ENCODE measurements at places on chromosomes 13 and 19.

DNA sequence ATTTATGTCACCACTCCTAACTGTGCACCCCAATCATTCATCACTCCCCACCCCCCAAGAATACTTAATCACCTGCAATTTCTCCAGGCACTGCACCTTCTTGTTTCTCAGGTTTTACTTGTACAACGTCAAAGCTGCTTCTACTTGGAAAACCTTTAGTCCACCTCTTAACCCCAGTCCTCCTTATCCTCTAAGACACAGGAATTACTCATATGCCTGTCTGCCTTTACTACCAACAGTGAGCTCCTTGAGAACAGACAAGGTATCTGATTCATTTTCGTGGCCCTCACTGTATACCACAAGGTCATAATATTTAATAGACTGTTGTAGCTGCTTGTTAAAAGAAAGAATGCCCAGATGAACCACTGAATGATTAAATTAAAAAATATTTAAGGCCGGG lies 21.0 kb upstream of the NDFIP2 start:
- DNase-seq = no peak

GRCh38 chr13:39451860-39452301 lies 151.1 kb downstream of the LHFPL6 start:
- no peak for DNase-seq

DNA sequence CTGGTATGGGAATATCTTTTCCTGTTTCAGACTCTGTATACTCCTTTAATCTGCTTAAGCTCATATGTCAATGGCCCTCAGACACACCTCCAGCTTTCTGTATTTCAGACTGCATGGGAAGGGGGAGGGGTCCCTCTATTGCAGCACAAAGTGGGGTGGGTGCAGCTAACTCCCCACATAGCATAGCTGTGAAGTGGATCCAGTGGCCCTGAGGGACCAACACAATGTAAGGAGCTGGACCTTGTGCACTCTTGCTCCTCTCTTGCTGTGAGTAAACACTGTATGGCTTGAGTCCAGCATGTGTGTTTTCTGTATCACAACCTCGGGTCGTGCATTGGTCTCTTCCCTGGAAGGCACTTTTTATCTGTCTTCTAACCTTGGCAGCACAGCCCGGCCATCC lies 669.9 kb downstream of the PCDH9 start:
- DNase-seq = no peak

DNA sequence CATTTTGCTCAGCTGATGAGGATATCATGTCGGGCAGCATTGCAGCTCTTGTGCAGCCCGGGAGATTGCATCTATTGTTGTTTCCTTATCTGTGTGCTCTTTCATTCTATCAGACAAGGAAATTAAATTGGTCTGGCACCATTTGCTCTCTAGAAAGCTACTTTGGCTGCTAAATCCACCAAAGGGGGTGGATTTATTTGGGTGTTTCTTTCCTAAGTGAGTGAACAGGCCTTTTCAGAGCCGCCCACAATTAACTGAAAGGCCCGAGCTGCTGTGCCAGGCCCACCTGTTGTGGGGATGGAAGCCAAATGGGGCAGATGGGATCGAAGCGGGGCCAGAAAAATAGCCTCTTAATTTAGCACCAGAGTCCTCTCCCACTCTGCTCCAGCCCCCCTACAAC lies 99.4 kb downstream of the DNAJC15 start:
- DNase-seq = no peak

DNA sequence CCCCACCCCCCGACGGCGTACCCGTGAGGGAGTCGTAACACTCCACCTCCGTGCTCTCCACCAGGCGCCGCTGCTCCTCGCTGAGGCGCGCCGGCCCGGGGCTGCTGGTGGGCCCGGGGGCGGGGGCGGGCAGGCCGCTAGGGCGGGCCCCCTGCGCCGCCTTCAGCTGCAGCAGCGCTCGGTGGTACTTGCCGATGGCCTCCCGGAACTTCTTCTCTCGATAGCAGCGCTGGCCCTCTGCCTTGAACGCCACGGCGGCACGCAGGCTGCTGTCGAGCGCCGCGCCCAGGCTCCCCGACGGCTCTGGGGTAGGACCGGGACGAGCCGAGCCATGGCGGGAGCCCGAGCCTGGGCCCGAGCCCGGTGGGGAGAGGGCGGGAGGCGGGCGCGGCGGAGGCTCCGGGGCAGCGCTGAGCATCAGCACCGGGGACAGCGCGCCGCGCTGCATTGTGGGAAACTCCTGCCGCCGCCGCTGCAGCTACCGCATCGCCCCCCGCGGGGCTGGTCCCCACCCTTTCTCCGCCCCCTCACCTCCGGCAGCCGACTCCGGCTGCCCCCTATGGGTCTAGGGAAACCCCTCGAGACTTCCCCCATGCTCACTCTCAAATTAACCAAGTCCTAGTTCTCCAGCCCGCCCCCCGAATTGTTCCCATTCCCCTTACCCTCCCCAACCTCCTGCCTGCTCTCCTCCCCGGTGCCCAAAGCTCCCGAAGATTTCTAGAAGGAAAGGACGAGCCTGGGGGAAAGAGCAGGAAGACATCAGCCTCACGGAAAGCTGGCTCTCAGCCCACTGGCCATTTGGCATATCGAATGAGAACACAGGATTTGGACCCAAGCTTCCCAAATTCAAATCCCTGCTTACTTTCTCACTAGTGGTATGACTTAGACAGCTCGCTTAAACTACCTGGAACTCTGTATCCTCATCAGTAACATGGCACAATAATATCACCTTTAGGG lies at the start of gene TTC9B:
Gene TTC9B (minus strand): TSS at position 451 of the 957 bp plus-strand sequence. CDS start 3 bp downstream, at position 448.
- no peak for DNase-seq

DNA sequence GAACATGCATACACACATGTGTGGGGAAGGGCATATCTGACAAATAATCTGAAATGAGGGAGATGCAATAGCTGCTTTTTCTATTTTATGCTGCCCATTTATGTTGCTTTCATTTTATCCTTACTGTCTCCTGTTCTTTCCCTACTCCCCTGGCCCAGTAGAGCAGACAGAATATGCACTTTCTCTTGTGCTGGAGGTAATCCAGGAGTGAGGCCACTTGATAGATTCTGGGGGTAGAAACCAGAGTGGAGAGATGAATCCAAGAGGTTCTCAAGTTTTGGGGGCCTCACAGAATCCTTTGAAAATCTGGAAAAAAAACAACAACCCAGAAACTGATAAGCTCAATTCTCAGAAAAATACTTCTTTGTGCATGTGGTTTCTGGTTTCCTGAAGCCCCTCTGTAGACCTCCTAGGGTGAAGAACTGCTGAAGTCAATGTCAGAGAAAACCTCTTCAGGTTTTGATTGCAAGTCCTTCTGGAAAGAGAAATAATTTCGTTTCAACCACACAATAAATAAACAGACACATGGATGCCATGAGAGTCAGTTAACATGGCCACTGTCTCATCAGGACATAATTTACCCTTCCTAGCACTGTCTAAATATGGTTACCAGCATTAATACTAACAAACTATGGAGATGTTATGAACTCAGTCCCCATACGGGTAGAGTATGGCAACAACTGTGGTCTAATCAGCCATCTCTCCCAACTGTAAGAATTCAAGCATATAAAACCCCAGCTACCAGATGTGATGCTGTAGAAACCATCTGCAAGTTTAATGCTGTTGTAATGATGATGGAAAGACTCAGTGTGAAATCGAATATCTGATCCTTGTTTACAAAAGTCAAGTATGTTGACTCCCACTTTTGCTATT lies 355.6 kb downstream of the SLC7A1 start:
- no peak for DNase-seq

DNA sequence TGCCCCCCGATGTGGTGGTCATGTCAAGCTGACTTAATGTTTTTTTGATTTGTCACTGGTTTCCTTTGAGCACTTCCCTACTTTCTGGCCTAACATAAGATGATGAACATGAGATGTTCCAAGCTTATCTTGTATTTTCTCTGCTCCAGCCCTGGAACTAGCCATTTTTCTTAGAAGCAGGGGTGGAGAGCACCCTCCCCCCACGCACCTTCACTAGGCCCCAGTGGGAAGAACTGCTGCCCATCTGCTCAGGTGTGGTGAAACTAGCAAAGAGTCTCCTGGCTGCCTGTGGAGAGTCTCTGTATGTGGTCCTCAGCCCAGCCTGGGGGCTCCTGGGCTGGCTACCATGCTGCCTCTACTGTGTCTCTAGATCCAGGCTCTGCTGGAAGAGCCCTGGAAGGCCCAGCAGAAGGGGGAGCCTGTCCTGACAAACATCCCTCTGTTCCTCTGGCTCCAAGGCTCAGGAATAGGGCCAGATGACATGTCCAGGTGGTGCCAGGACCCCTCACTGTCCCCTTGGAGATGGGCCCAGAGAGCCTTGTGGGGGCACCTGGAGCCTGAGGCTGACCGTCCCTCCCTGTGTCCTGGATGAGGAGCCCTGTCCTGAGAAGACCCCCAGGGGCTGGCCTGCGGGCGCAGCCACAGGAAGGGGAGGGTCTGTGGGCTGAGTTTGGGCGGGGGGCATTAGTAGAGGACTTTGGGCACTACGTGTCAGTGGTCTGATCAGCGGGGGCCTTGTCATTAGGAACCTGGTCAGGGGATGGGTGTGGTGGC lies 4.8 kb upstream of the ZNF14 start:
- DNase-seq = no peak

DNA sequence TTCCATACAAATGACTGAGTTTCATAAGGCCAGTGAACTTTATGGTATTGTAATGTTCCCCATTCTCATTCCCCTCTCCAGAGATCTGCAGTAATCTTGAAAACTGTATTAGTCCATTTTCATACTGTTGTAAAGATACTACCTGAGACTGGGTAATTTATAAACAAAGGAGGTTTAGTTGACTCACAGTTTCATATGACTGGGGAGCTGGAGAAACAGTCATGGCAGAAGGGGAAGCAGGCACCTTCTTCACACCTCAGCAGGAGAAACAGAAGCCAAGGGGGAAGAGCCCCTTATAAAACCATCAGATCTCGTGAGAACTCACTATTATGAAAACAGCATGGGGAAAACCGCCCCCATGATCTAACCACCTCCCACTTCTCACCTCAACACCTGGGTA lies 318.7 kb upstream of the KLF12 start:
- no peak for DNase-seq

DNA sequence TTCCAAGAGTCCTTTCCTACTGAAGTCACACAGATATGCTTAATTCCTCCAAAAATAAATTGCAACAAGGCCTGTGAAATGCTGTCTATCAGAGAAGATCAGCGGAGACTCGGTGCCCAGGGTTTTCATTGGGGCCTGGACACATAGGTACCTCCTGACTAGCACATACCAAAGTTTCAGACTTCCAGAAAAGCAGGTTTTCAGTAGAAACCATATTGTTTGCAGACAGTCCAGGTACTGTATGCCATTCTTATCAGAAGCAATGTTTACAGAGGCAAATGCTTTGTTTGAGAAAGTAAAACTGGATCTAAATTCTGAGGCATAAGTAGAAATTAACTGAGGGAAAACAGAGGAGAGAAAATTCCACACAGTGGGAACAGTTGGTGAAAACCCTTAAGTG lies 12.8 kb downstream of the ZNF229 start:
- DNase-seq = no peak

DNA sequence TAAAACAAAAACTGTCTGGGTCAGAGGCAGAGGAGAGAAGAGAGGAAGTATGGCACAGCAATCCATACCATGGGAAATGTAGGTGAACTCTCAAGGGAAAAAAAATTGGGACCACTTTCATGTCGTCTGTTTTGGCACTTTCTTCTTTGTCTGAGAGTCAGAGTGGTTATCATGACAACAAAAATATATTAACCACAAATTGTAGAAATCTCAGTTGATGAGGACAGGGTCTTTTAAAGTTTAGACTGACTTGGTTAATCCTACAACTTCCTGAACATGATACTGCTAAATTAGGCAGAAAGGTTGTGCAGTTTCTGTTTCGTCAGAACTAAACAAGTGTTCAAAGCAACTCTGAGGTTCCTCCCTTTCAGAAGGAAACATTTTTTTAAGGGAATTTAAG lies 15.2 kb downstream of the KLF5 start:
- no peak for DNase-seq

DNA sequence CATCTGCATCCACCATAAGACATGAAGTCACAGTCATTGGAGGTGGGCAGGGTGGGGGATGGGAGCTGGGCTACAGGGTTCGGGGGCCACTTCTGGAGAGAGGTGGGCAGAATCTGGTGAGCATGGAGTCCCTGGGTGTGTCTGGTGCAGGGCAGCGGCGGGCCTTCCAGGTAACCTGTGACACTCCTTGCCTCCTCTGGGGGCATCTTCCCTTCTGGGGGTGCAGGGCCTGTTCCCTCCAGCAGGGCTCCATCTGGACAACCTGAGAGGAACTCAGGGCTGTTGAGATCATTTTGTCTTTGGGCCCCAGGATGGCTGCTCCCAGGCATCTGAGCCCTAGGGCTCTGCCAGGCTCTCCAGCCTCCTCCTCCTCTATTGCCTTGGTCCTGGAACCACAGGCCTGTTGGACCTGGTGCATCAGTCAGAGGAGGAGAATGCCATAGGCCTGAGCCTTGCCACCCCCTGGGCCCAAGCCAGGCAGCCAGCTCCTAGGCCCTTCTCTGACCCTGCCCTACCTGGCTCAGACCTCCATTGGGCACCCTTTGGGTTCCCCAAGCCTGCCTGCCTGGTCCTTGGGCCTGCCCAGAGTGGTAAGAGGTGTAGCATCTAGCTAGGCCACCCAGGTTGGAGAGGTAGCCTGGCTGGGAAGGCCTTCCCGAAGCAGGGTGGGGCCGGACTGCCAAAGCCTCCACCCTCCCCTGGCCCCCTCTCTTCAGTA lies 13.4 kb downstream of the LYL1 start:
- no peak for DNase-seq

DNA sequence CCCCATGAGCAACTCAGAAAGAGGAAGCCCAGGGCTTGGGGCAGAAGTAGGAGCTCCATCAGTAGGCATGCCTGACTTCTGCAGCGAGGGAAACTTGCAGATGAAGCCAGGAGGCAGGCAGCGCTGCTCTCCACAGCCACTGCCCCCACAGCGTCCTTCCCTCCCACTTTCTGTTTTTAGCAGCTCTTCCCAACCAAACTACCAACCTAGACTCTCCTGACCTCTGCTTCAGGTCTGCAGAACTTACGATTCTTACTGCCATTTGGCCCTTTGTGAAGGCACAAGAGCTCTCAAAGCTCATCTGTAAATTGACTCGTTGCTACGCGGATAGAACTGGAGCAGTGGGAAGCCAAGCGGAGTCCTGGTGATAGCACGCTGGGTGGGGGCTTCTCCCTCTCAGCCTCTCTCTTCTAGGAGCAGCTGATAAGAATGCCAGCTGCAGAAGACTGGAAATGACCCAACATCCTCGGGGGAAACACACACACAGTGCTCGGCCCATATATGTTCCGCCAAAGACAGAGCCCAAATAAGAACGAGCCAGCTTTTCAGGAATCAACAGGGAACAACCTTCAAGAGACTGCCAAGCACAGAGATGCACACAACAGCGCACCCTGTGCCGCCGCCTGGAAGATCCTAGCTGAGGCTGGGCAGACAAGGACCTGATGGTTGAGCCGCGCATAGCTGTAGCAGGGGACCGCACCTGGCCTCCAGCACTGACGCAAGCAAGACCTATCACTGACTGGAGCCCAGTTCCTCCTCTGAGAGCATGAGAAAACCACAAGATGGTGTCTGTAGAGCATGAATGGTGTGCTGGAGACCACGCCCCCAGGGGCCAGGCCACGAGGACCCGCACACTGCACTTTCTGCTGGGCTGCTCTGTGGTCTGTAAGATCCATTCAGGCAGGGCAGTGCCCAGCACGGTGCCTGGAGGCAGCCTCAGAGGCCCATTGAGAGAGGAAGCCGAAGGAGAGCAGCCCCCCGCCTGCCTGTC lies 15.9 kb upstream of the SLC35E1 start:
- DNase-seq = peak; percentile 25

All from activated CD8-positive, alpha-beta memory T cell treated with anti-CD3 and anti-CD28 coated beads for 1 hour (primary cell).